ENCODE measurements at places on chromosomes 3 and 15. TPM values are rescaled to one million over a fixed set of nuclear protein-coding genes. Genes with fewer than 3 reads are reported as not detected.
A peak's percentile ranks its signal among the peaks of the same experiment; 100 is the strongest.

GRCh38 chr3:66501483-66502244 is 842 bp upstream of the LRIG1 start:
- no peak for DNase-seq

- DNase-seq = no peak
These were observed 301.6 kb upstream of the THBS1 start for GRCh38 chr15:39279311-39279710.

- DNase-seq = no peak
These were observed 15.8 kb downstream of the CLK3 start for GRCh38 chr15:74631408-74631807.

DNA sequence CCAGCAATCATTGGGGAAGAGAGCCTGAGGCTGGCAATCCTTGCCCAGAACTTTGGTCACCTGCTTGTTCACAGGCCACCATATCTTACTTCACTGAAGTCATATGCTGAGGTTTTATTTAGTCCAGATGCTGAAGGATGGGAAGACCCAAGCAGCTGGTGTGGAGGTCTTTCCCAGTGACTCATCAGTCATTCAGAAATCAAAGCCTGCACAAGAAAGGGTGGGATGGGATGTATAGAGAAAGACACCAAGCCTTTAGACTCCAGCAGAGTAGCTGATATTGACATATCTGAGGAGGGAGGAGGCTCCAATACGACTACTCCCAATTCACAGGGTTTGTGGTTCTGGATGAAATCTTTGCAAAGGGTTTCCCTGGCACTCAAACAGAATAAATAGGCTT is 13.0 kb upstream of the PHLDB2 start:
- no peak for DNase-seq

- no peak for DNase-seq
These were observed 19.3 kb downstream of the CLSTN2 start for GRCh38 chr3:139954146-139954860.

GRCh38 chr3:171328419-171329082 is 131.7 kb downstream of the TNIK start:
- peak; percentile 75 for DNase-seq

ERC2 gene
- total RNA-seq = not detected

DNA sequence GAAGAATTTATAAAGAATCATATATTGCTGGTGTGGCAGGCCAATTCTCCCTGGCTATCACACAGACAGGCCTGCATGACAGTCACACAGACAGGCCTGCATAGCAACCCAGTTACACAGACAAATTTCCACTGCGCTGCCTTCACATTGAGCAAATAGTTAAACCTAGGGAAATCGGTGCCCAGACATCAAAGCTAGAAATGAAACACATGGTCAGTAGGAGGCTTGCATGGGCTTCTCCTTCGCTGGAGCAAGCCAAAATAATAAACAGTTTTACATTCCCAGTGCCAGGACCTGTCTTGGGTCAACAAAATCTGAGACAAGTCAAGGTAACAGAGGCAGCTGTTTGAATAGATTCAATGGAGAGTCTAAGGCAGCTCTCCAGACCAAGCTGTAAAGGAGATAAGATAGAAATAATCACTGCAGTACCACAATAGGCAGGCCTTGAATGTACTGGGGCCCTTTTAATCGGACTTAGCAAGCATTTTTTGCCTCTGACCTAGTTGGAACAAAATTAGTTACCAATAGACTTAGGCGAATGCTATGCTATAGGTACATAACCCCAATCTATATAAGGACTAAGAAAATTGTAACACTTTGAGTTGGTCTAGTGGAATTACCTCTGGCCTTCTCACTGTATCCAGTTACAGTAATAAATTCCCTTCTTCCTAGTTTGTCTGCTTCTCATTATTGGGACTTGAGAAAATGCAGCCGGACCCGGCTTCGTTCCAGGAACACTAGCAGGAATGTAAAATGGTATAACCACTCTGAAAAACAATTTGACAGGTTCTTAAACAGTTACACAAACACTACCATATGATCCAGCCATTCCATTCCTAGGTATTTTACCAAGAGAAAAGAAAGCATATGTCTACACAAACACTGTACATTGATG is 274.7 kb upstream of the UBE2E2 start:
- no peak for DNase-seq

- no peak for DNase-seq
These were observed 275.7 kb downstream of the AGBL1 start for GRCh38 chr15:86355361-86355760.

CAMK2N2 gene
- total RNA-seq = not detected

GRCh38 chr15:41894791-41895463 is 1.1 kb upstream of the SPTBN5 start:
- peak; percentile 85 for DNase-seq

DNA sequence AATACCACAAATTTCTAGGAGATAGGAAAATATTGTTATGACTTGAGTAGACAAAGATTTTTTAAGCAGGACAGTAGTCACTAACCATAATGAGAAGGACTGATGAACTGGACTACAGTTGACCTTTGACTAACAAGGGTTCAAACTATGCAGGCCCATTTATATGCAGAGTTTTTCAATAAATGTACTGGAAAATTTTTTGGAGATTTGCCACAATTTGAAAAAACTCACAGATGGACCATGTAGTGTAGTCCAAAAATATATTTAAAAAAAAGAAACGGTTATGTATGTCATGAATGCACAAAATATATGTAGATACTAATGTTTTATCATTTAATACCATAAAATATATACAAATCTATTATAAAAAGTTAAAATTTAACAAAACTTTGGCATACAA is 151.8 kb downstream of the LRRN1 start:
- no peak for DNase-seq

DNA sequence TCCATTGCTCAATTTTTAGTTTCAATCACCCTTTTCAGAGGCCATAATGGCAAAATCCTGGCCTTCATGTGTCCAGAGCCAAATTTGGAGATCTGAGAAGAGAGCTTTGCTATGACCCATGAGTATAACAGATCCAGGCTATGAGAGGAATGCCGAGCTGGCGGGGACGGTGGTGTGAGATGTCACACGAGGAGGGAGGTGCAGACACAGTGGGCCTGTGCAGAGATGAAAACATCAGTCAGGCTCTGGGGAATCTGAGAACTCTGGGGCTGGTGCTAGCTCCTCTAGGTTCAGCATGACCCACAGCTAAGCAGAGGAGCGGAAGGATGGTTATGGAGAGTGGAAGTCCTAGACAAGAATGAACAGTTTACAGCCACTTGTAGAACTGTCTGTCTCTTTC is 398.3 kb upstream of the ATP10A start:
- no peak for DNase-seq

EIF3J gene
- 77.9 TPM for total RNA-seq

DNA sequence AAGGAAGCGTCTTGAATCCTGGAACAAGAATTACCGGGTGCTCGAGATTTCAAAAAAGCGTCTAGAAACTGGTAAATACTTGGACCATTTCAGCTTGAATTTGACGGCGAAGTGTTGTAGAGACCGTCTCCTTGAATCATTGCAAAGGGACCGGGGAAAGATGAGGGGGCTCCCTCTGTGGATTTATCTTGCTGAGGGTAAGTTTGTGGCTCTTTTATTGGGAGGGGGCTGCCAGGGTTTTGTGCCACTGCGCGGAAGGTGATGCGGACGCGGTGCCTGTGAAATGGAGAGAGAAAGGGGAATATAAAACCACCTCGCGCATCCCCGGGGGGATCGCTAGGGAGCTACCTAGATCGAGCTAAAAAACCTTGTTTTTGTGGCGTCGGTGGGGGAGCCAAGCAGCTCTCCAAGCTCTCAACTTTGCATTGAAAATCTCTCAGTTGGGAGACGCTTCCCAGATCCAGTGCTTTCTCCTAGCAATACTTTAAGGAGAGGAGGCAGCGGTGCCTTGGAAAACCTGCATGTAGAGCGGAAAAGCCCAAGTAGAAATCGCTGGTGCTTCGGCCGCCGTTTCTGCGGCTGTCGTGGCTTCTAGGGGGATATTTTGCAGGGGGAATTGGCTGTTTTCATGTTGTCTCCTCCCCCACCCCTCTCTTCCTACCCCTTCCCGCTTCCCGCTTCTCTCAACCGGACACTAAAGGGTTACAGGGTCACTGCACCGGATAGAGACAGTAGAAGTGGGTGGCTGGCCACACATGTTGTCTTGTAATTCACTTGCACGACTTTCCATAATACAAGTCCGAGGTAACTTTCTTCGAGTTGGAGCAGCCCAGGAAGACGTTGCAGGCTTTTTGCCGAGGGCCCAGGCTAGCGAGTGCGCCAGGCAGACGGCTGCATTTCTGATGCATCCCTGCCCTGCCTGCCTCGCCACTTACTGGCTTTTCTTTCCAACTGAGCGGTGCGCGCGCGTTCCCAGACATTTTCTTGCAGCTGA is 187.6 kb downstream of the NLGN1 start:
- DNase-seq = no peak

UCN2 gene
- not detected for total RNA-seq

GRCh38 chr3:70890020-70890394 is 577.6 kb upstream of the MDFIC2 start:
- no peak for DNase-seq

DNA sequence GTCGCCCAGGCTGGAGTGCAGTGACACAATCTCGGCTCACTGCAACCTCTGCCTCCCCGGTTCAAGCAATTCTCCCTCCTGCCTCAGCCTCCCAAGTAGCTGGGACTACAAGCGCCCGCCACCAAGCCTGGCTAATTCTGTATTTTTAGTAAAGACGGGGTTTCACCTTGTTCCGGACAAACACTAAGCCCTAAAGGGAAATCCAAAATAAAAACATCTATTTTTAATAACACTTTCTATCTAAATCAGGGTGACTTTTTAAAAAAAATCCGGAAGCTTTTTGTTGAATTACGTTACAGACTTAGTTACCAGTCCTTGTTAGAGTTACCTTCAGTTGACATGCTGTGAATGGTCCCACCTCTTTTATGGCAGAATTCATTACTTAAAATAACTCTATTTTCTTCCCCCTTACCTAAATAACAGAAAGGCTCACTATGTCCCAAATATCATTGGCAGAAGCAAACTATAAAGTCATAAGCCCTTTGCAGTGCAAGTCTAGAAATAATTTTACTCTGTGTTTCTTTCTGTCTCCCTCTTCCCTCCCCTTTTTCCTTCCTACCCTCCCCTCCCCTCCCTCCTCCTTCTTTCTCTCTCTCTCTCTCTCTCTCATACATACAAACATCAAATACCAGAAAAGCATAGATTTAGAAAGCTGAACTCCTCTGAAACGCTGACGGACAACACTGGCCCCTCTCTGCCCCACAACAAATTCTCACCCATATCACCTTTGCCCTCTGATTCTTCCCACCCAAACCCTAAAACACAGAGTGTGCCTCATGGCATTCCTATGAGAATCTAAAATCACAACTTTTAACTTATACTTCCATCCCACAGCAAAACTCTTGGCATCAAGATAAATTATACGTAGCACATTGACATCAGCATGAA is 18.3 kb downstream of the THBS1 start:
- no peak for DNase-seq

- no peak for DNase-seq
These were observed 1.1 kb upstream of the FBLN2 start for GRCh38 chr3:13547591-13548371.

DCP1A gene
- 23.8 TPM for total RNA-seq

DNA sequence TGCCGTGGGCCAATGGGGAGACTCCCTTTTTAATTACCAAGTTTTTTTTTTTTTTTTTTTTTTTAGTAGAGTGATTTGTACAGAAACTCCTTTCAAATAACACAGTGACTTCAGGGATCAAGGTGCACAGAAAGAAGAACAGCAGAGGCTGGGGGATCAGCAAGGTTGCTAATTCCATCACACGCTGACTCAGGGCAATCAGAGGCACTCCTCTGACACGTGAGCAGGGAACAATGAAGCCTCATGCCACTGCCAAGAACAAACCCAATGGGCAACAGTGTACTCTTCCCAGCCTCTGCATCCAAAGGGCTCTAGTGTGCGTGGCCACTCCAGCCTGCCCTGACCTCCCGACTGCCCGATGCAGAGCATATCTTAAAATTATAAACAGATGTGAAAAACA is 186.7 kb upstream of the WNT5A start:
- no peak for DNase-seq

DNA sequence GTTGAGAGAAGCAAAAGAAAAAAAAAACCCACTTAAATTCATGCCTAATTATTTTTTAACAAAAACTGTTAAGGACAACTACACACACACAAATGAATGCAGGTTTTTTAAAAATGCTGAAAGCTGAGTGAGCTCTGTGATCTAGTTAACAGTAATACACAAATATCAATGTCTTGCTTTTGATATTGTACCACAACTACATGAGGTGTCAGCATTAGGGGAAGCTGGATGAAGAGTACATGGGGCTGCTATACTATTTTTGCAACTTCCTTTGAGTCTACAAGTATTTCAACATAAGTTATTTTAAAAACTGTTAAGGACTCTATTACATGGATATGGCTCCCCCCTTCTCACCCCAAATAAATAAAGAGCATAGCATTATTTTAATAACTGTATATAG is 44.7 kb downstream of the SUCLG2 start:
- DNase-seq = no peak

UBP1 gene
- 44.0 TPM for total RNA-seq

DNA sequence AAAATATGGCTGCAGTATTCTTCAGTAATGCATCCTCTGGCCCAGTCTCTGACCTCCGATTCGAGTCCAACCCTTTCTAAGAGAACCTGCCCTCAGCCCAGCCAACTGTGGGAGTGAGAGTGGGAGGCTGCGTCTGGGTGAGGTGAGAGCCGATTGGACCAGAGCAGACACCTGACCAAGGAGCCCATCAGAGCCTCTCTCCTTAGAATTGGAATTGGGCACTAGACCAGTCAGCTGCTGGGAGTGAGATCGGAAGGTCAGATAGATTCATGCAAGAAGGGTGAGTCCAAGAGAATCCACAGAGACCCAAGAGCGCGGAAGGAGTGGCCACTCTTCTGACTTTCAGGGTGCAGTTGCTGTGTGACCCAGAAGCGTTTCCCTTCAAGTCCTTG is 10.2 kb downstream of the RASL12 start:
- DNase-seq = no peak

GRCh38 chr3:189038773-189039745 is 132.7 kb upstream of the TPRG1 start:
- DNase-seq = peak; percentile 14

GRCh38 chr15:51075826-51076523 is 18.7 kb downstream of the TNFAIP8L3 start:
- DNase-seq = peak; percentile 65

GRCh38 chr3:181457190-181457589 is 254.5 kb upstream of the SOX2 start:
- no peak for DNase-seq

DNA sequence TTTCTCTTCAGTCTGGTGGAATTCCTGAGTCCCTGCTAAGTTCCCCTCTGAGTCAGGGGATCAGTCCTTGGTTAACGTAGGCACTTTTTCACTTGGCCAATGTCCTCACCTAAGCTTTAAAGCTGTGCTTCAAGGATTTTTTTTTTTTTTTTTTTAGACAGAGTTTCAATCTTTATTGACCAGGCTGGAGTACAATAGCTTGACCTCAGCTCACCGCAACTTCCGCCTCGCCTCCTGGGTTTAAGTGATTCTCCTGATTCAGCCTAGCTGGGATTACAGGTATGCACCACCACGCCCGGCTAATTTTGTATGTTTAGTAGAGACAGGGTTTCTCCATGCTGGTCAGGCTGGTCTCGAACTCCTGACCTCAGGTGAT is 220.3 kb downstream of the STT3B start:
- DNase-seq = no peak

Measured in activated naive CD4-positive, alpha-beta T cell treated with anti-CD3 and anti-CD28 coated beads for 36 hours (primary cell).